ENCODE measurements at places on chromosomes 4 and X.
A peak's percentile ranks its signal among the peaks of the same experiment; 100 is the strongest.

DNA sequence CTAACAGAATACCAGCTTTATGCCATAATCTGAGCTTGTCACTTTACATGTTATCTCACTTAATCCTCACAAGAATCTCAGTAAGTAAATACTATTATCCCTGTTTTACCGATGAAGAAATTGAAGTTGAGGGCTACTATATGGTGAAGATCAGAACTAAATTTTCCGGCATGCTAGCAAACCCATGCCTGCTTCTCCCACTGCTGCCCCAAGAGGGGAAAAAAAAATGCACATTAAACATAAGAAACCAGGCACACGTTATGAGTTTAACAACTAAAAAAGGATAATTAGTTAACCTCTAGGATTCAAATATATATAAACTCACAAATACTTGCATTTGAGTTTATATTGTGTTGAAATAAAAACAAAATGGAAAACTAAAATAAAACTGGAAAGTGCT lies 10.8 kb downstream of the SLC10A7 start:
- peak; percentile 76 for DNase-seq

DNA sequence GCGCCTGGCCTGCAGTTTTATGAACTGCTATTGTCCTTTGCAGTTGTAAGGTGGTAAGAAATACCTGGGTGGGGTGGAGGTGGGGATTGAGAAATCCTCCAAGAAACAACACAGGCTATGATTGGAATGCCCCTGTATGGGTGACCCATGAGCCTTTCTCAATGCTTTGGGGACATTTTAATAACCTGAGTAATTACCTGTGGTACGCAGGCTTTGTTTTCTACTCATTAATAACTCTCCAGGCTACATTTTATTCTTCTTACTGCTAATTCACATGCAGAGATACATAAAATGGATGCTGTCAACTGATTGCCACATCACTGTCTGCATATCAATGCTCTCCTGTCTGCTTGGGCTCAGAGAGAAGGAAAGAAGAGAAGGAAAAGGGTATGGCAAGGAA lies 41.8 kb downstream of the PHEX start:
- DNase-seq, result no peak

DNA sequence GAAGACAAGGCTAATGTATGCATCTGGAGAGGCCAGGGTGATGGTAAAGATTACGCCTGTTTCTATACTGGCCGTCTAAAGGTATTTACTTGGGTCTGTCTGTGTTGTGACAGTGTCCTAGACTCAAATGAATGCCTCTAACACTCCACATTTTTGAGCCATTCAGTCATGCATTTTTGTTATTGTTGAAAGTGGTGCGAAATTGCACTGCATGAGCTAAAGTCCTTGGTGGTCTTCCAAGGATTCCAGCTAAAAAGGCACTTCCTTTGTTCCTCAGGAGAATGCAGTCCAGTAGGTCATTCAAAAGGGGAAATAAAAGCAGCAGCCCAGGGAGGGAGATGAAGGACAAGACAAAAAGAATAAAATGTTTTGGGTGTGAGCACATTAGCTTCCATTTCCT lies 3.0 kb downstream of the GPC4 start:
- no peak for DNase-seq

- peak; percentile 21 for DNase-seq
Measured at GRCh38 chr4:153645183-153645582, 38.9 kb upstream of the TLR2 start.

DNA sequence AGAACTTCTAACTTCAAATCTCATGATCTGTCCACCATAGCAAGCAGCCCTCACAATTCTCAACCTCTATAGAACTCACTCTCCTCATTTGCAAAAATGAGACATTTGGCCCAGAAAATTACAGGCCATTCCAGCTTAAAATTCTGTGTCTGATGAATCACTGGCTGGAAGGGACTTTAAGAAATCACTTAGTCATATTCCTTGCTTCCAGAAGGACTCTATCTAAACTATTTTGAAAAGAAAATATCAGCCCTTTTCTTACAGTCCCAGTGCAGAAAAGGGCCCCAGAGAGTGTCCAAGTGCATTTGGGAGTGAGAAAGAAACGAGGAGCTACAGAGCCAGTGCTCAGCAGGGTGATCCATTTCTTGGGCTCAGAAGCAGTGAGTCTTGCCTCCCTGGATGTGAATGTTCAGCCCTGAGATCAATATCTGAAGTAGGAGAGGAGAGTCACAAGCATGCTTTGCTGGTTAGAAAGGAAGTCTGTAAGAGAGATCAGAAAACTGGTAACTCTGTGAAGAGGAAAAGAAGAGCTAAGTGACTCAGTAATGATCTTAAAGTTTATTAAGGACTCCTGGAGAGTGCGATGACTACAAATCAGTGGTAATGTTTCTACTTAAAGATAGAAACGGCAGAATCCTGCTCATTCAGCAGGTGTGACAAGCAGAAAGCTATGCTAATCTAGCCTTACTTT lies 139.8 kb downstream of the PALLD start:
- DNase-seq, result no peak

DNA sequence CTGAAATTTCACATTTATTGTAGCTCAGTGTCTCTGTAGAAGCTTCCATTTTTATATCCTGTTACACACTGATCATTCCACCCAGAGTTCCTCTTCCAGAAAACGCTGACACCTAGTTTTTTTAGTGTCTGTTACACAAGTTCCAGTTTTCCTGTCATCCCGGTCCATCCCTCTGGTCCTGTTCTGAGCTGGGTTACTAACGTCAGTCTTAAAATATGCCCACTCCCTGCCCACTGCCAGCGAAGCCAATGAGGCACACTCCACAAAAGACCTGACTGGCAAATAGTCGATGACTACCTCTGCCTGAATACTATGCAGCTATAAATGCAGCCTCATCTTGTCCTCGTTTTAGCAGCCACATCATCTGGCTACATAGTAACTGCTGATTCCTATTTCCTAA lies 30.9 kb upstream of the DDX3X start:
- DNase-seq, result no peak

GRCh38 chr4:115596265-115597001 lies 483.0 kb upstream of the NDST4 start:
- DNase-seq, result no peak

DNA sequence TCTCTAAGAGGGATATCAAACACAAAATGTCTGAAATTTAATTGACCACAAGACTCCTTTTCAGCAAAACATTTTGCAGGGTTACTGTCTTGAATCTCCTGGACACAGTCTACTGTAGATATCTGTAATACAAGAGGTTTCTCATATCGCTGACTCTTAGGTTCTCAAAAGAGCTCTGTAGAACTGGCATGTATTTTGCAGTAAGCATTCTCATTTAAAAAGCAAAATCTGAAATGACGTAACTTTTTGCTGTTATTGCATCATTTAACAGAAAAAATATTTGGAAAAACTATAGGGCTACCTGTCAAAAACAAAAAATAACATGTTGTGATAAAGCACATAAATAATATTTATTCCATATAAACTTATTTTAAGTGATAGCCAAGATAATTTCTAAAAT lies 114.2 kb downstream of the CDS1 start:
- DNase-seq, result peak; percentile 34

DNA sequence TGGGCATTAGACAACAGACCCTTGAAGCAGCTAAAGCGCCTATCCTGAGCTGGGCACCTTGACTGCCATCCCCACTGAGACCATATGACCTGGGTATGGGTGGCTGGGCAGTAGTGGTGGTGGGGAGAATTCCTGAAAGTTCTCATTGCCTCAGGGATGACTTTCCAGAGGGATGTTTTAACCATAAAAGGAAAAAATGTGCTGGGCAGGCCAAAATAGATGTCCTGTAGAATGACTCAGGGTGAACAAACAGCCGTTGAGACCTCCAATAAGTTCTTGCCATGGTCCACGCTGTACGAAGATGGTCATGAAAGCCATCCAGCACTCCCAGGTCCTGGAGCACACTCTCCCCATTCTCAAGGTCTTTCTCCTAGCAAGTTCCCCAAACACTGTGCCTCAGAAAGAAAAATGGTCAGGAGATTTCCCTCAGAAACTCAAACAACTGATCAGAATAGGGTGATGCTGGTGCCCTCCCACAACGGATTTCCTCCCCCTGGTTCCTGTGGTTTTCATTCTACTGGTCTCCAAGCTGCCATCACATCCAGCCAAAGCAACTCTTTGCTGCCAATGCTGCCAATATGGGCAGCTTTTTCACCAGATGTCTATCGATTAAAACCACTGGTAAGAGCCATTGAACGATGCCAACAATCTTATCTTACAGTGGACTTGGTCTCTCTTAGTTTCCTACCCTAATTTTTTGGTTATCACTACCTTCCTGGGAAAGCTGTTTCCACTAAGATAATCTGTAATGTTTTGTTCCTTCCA lies 11.2 kb downstream of the CDKN2AIP start:
- peak; percentile 51 for DNase-seq

GRCh38 chr4:153646261-153646660 lies 37.8 kb upstream of the TLR2 start:
- no peak for DNase-seq

- no peak for DNase-seq
Measured at GRCh38 chr4:55876387-55876786, 22.9 kb downstream of the EXOC1 start.

GRCh38 chrX:30957753-30958152 lies 68.7 kb upstream of the TAB3 start:
- no peak for DNase-seq

- DNase-seq, result no peak
Measured at GRCh38 chr4:140497747-140498636, at the start of gene MGAT4D. MGAT4D (minus strand) TSS chr4:140498293; CDS start chr4:140498222, 71 bp downstream.

DNA sequence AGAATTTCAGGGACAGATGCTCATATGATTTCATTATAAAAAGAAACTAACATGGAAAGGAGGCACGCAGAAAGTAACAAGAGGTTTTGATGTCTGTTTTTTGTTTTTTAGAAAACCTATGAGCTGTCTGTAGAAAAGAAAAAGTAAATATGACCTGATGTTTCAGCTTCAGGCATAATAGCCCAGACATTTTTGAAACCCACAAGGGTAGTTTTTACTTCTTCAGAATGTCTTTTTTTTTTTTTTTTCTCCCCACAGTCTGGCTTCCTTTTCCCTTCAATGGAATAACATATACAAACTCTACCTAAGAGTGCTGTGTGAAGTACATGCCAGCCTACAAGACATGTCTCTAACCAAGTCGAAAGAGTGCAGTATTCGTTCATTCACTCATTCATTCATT lies 18.3 kb upstream of the STX18 start:
- no peak for DNase-seq

- DNase-seq, result no peak
Measured at GRCh38 chr4:169341490-169341889, 70.7 kb upstream of the SH3RF1 start.

DNA sequence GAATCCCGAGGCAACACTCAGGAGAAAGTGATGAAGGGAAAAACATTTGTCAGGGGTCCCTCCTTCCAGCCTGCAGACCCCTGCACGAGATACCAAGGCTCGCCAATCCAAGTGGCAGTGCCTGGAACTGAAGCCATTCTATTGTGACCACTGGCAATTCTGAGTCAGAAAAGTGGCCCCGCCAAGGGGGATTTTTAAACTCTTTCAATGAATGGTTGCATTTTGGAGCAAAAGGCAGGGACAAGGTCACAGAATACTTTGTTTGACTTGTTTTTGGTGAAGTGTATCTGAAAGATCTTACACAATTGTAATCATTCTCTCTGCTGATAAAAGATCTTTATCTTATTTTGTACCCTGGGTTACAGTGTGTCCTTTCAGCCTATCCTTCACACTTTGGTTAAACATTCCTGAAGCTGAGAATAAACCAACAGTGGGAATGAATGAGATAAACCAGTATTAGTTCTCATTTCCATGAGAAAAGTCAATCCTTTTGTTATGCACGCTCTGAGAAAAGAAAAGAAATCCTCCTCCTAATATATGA lies 115.9 kb upstream of the PDLIM3 start:
- DNase-seq, result no peak

- DNase-seq, result no peak
Measured at GRCh38 chr4:98318521-98318920, 57.3 kb downstream of the RAP1GDS1 start.

DNA sequence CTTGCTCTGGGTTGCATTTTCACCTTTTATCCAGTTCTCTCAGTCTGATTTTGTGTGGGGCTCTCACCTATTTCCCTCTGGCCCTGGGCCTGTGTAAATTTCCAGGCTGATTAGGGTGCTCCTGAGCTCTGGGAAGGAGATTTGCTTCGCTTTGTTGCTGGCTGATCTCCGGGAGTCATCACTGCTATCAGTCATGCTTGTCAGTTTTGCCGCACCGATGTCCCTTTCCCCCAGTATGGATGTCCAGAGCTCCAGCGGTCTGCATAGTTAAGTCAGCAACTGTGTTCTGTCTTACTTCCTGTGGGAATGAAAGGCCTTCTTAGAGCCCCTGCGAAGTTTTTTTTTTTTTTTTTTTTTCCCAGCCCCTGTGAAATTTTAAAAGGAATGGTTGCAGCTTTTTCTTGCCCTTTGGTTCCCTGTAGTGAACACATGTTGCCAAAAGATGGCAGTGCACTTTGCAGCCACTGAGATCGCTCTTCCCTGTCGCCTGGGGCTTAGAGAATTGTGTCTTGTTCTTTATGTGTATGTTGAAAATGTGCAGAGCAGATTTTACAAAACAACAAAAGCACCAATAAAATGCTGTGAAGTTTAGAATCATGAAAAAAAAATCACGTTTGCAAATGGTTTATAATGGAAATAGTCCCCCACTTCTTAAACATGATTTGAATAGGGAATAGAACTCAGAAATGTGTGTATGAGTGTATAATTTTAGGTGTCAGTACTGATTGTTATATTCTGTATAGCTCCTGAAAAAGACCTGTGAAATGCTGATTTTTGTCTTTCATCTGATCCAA lies 109.1 kb upstream of the SLC4A4 start:
- peak; percentile 57 for DNase-seq

DNA sequence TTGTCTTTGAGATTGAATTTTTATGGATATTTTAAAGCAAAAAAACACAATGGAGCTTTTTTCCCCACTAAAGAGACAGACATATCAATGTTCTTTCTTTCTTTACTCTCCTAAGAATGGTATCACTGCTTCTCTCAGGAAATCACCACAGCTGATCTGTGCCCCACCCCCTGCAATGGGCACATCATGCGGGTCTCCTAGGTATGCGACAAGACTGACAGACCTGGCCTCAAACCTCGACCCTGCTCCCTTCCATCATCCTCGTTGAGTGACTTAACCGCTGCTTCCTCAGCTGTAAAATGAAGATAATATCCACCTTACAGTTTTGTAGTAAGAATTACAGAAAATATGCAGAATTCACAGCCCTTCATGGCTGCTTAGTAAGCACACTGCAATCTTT lies 58.3 kb downstream of the LEF1 start:
- no peak for DNase-seq

- no peak for DNase-seq
Measured at GRCh38 chr4:48191758-48192157, 57.7 kb upstream of the TXK start.

- DNase-seq, result peak; percentile 10
Measured at GRCh38 chrX:144334577-144334976, 450.7 kb downstream of the UBE2NL start.

DNA sequence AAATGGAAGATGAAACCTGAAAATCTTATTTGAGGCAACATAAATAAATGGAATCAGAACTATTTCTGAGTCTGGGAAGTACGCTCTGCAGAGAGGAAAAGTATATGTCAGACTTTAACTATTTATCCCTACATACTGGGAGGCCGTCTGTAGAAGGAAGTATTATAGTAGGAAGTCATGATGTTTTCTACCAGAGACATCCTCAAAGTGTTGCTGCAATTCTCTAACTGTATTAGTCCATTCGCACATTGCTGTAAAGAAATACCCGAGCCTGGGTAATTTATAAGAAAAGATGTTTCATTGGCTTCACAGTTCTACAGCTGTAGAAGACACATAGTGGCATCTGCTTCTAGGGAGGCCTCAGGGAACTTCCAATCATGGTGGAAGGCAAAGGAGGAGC lies 88.7 kb upstream of the TBL1X start:
- DNase-seq, result no peak

Data from OCI-M1 (cell line).